HS-5 (cell line): ENCODE measurements at places on chromosomes 11 and 22.

DNA sequence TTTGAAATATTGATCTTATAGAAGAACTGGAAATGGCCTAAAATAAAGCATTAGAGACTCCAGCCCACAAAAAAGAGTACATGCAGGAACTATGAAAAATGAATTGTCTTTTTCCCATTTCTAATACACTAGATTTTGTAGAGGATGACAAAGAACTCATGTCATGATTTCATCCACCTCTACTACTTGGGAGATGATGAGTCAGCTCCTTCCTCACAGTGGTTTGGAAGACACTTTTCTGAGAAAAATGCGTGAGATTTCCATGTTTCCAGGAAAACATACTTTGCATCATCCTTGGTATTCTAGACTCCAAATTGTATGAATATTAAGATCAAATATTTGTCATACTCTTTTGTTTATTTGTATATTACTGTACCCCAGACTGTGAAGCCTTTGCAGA, 500.5 kb downstream of the FAM181B start:
- DNase-seq: peak; percentile 24

GRCh38 chr11:105834461-105834860, 187.6 kb downstream of the MSANTD4 start:
- DNase-seq: no peak

DNA sequence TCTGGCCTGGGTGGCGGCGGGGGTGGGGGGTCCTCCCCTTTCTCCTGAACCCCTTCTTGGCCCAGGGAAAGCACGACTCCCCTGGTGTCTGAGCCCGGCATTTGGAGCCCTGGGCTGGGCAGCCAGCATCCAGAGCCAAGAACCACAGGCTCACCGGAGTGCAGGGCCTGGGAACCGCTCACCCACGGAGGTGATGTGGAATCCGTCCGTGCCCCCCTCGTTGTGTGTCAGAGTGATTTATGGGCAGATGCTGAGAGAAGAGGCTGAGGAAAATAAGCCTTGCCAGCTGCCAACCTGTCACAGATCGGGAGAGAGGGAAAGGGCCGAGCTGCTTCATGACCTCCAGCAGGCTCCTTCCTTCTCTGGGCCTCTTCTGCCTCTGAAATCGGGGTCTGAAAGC, 33.7 kb downstream of the WNT11 start:
- no peak for DNase-seq

DNA sequence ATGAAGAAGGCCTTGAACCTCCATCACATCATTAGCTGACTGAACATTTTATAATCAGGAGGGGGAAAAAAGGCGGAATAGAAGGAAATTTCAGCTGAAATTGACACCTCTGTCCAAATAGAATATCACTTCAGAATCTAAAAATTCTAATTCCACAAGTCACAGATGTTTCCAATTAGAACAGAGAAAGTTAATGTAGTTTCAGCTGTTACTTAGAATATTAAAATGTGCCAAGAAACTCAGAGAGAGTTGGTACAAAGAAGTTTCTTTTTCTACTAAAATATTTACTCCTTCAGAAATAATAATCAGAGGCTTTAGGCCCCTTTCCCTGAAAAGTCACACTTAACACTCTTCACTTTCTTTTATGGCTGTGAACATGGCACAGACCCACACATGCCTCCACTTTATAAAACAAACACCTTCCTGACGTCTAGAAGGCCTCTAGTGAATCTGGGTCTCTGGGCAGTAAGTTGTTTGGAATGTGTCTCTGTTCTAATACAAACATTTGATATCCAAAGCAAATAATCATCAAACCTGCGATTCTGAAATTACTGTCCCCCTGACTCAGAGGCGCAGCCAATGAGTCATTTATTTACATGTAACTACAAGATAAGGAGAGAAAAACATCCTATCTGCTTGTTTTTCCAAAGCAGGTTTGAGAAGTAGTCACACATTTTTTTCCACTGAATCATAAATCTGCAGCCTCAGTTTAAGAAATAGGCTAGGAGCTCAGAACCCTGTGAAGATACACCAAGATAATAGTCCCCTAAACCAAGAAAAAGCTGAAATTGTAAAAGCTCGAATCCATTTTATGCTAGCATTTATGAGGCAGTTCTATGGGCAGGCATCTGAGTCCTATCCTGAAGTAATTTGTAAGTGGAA, 148.4 kb downstream of the ME3 start:
- peak; percentile 96 for DNase-seq

- no peak for DNase-seq
These were observed 22.6 kb downstream of the DAGLA start for GRCh38 chr11:61702701-61703312.

DNA sequence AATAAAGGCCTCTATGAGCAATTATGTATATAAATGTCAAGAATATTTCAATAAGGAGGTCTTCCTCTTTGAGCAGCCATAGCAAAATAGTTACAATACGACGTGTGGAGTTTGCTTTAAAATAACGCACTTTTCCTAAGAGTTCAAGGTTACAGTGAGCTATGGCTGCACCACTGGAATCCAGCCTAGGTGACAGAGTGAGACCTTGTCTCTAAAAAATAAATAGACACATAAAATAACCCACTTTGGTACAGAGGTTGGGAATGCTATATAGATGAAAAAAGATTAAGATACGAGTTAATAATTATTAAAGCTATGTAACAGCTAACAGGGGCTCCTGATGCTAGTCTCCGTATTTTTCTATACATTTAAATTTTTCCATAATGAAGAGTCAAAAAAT, 12.6 kb downstream of the RAB6A start:
- no peak for DNase-seq

GRCh38 chr22:44776605-44777363, 24.4 kb downstream of the ARHGAP8 start:
- no peak for DNase-seq

GRCh38 chr11:46402957-46403902, 11.7 kb upstream of the CHRM4 start:
- DNase-seq: no peak

- DNase-seq: no peak
These were observed 82.0 kb downstream of the PARVA start for GRCh38 chr11:12459374-12459773.

DNA sequence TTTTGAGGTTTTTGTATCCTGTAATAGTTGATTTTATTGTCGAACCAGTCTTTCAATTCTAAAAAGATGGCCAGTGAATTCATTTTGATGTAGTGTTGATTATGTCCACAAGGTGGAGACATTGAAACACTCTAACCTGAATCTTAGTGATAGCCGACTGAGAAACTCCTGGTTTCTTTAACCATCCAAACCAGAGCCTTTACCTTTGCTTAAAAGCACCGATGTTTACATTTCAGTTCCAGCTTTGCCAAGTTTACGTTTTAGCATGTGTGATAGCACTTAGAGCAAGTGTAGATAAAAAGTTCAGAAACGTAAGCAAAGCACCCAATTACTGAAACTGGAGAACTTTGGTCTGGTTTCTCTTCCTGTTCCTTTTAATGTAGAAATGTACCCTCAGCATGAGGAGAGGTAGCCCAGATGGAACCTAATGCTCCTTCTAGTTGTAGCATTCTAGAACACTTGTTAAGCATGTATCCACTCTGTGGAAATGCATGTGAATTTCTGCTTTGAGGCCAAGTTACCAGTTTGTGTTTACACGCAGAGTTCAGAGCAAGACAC, 208.6 kb downstream of the DBX1 start:
- peak; percentile 33 for DNase-seq
